ENCODE measurements at places on chromosomes 4 and X. TPM values are rescaled to one million over a fixed set of nuclear protein-coding genes. Genes with fewer than 3 reads are reported as not detected.

FAT1 gene
- 6.4 TPM for total RNA-seq

KIAA1210 gene
- total RNA-seq: not detected

ELOVL6 gene
- total RNA-seq: 11.7 TPM

SPANXA1 gene
- total RNA-seq: not detected

CXCL10 gene
- 0.40 TPM for total RNA-seq

Data from MG63 (cell line).